ENCODE measurements at places on chromosomes 7 and 10.
A peak's percentile ranks its signal among the peaks of the same experiment; 100 is the strongest.

DNA sequence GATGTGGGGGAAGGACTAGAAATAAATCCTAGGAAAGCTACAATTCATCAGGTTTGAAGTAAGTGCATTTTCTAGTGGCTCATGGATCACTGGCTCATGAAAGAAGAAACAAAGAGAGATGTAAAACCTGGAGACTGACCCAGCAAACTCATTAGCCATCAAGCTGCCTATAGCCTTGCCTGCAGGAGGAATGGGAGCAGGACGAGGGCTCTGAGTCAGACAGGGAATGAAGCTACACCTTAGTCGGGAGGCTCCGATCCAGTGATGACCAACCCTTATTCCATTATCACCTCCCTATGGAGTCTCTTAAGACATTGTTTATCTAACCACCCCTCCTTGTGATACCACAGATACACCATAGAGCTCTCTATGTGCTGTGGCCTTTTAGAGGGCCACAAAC, 112.5 kb upstream of the WDR11 start:
- no peak for DNase-seq

GRCh38 chr7:83347945-83348444, 185.3 kb upstream of the PCLO start:
- peak; percentile 79 for DNase-seq

GRCh38 chr10:9608602-9609001, 1409.1 kb upstream of the CELF2 start:
- DNase-seq: peak; percentile 57

DNA sequence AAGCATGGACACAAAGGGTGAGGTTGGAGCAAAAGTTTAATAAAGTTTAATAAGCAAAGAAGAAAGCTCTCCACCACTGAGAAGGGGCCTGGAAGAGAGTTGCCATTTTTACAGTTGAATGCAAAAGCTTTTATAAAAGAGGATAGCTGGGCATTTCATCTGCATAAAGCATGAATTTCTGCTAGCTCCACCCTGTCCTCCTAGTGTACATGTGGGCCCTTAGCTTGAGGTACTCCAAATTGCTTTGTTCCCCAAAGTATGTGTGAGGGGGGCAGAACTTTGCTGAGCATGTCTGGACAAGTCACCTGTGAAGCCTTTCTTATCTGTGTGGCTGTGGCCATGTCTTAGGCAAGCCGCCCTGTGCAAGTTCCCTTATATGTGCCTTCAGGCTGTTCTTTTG, 22.6 kb upstream of the CROT start:
- DNase-seq: no peak

- DNase-seq: peak; percentile 24
These were observed 27.0 kb upstream of the JAZF1 start for GRCh38 chr7:28207486-28208158.

DNA sequence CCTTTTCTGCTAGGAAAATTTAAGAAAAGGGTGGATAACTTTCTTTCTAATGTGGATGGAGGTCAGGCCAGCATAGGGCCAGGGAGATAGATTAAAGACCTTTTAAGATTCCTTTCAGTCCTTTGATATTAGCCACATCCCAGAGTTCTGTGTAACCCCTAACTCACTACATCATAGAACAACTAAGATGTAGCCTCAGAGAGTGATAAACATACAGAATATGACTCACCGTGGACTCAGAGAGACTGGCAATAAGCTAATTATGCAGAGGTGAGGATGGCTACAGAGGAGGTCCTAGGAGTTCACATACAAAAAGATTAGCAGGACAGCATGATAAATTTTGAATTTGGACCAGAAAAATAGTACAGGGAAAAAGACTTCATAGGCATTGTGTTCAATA, 141.0 kb downstream of the AOAH start:
- peak; percentile 46 for DNase-seq

GRCh38 chr7:127803626-127804025, 151.6 kb downstream of the SND1 start:
- DNase-seq: peak; percentile 48

DNA sequence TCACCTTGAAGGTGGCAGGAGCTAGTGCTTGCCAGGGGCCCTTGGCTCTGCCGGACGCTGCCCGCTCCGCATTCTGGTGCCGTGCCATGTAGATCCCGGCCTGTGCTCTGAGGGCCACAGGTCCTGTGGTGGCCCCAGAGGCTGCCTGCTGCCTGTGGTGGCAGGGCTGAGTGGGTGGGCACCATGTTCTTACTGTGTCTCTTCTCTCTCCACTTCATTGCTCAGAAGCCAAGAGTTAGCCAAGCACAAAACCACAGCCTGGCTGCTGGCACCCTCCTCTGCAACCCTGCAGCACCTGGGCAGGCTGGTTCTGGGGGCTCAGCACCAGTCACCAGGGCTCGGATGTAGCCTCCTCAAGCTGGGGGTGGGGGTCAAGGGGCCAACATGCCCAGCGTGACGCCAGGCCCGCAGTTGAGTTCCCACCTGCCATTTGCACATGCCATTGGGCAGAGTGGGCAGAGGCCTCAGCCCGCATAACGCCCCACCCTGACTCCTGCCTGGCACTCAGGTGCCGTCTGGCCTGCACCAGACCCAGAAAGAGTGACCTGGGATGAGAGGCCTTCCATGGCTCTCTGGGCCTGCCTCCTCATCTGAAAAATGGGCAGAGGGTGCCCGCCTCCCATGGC, 16.3 kb downstream of the ZMIZ1 start:
- no peak for DNase-seq

GRCh38 chr7:33418251-33418701, 288.9 kb downstream of the BBS9 start:
- peak; percentile 43 for DNase-seq

DNA sequence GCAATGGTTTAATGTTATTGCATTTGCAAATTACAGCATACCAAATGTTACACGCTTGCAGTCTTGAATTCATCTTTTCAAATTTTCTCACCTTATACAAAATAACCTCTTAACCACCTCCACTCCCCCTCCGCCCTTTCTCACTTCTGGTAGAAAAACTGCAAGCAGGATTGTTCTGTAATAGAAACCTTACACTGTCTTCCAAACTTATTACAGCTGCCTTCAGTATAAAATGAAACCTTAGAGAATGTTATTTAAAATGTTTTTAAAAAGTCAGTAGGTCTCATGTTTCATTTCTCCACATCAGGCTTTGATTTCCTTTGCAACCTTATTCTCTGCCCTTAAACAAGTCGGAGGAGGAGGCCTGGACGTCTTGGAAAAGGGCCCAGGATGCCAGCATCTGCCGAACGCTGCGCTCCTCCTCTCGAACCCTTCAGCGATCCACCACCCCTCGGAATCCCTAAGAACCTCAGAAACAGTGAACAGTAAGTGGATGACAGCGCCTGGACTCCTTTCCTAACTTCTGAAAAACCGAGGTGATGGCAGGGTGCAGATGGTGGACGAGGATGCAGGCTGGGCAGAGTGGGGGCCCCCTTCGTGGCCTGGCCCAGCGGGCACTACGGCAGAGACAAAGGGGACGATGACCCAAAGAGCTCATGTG, 74.0 kb downstream of the FGFR2 start:
- DNase-seq: no peak

DNA sequence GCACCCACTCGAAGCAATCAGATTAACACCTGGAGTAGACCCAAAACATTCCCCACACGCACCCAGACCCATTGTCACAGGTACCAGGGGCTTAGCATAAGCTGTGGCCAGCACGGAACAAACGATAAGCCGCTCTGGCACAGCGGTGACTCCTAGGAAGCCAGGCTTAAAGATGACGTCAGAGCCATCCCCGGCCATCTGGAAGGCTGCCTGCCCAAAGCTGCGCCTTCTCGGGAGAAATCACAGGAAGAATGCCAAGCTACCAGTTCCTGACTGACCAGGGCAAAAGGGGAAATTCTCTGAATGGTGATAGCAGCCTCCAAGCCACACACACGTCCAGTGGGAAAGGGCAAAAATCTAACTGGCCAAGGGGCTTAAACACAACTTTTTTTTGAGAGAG, 13.0 kb upstream of the WIPI2 start:
- peak; percentile 88 for DNase-seq

GRCh38 chr7:92631067-92631849, 41.1 kb upstream of the FAM133B start:
- DNase-seq: no peak

DNA sequence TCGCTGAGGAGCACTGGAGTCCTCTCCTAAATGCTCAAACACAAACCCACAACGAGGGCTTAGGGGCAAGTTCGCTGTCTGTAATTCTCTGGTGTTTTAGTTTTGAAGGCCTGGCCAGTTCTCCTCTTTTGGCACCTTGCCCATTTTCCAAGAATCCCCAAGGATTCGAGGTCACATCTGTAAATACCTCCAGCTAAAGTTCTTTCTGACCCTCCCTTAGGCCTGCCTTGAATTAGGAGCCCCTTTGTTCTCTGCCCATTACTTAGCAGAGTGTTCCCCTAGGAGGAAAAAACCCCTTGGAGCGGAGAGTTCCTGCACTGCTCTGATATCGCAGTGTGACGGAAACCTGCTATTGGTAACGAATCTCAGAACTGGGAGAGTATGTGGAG, 743 bp upstream of the PYROXD2 start:
- DNase-seq: no peak

- DNase-seq: no peak
These were observed 54.7 kb upstream of the EGR2 start for GRCh38 chr10:62870866-62871265.

GRCh38 chr10:680745-681144, 8.7 kb downstream of the DIP2C start:
- no peak for DNase-seq

DNA sequence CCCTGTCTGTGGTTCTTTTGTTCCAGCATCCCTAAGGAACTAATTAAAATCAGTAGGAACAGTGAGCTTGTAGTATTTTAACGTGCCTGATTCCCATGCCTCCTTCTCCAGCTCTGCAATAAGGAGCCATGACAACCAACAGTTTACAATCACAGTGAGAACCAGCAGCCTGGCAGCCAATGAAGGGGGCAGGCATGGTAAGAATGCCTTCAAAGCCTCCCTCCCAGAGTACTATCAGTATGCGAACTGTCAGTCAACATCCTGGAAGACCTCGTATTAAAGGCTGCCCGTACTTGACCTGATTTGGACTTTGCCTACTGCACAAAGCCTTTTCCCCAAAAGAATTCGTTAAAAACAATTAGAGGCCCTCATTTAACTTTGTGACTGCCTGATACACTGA, 7.7 kb downstream of the ZPBP start:
- DNase-seq: no peak

GRCh38 chr10:27482984-27483956, 20.8 kb upstream of the RAB18 start:
- DNase-seq: peak; percentile 80

DNA sequence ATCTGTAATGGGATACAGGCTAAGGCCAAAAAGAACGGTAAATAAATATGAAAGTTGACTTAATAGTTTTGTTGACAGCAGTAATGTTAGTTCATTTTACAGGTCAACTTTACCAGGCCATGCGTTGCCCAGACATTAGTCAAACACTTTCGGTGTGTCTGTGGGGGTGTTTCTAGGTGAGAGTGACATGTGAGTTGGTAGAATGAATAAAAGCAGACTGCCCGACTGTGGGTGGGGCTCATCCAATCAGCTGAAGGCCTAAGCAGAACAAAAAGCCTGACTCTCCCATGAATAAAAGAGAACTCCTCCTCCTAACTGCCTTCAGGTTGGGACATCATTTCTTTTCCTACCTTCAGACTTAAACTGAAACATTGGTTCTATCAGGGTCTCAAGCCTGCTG, 132.3 kb downstream of the MTPAP start:
- no peak for DNase-seq

GRCh38 chr7:27936768-27937102, 196.8 kb downstream of the TAX1BP1 start:
- no peak for DNase-seq

DNA sequence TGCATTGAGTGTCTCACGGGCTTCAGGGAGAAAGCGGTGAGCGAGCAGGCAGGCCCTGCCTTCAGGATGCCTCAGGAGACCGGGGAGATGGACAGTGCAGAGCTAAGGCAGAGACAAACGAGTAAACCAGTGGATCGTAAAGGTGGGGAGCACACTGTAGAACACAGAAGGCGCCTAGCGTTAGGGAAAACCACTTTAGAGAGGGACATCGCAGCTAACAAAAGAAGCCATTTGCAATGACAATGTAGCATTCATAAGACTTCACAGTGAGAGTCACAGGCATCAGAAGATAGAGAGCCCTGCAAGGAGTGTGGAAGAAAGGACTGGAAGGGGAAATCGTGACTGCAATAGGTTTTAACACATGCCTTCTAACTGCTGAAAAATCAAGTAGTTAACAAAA, 54.9 kb upstream of the TMEM273 start:
- no peak for DNase-seq

DNA sequence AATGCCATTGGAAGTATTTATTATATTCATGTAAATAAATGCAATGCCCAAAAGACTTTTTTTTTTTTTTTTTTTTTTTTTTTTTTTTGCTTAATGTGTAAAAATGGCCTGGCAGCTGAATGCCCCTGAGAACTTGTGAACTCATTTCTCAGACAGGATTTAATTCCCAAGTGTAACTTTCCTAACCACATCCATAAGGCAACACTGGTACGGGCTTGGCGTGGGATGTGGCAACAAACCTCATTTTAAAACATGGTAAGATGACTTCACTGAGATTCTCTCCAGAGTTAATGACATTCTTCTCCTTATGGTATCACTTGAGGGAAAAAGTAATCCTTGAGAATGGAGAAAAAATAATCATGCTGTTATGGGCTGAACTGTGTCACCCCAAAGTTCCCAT, 150.4 kb downstream of the DGKI start:
- DNase-seq: peak; percentile 59

DNA sequence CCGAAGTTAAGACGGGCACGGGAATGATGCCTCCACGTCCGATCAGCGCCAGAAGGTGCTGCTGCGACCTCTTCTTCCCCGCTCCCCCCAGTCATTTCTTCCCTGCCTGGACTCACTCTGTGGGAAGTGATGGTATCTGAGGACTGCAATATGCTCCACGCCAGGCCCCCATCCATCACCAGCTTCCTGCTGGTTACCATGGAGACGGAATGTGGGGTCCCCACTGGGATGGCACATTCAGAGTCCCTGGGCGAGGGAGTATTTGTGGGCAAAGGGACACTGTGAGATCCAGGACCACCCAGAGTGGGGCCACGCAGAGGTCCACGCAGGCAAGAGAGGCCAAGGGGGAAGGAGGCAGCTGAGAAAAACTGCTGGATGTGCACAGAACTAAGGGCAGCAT, 39.7 kb downstream of the CARD11 start:
- no peak for DNase-seq

GRCh38 chr10:15482156-15482555, 111.1 kb upstream of the FAM171A1 start:
- peak; percentile 50 for DNase-seq

DNA sequence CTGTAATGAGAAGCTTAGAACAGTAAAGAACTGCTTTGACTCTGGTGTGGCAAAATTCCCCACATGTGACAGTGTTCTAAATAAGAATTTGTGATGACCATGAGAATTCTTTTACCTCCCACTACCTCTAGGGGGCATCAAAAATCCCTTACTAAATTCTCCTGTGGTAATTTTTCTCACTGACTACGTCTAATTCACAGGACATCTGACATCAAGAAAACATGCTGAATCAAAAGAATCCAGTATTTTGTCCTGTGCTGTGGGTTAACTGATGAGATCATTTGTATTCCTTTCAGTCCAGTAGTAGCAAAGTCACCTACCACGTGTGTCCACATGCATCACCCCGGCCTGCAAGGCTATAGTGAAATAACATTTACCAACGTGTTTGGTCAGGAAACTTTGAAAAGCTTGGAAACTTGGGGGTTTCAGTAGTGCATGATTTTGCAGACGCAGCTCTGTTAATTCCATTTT, 103.8 kb downstream of the ATE1 start:
- DNase-seq: peak; percentile 70

GRCh38 chr7:47484923-47485639, 96.8 kb downstream of the TNS3 start:
- DNase-seq: no peak

- DNase-seq: no peak
These were observed 80.2 kb upstream of the ADAM12 start for GRCh38 chr10:126468467-126468866.

- DNase-seq: no peak
These were observed 411.9 kb downstream of the GRM8 start for GRCh38 chr7:126840869-126841268.

Measured in GM23248 (cell line).